PC-9 (cell line): ENCODE measurements at places on chromosomes 12 and 14. TPM values are rescaled to one million over a fixed set of nuclear protein-coding genes. Genes with fewer than 3 reads are reported as not detected.

TSFM gene
- total RNA-seq = 38.1 and 44.8 TPM in 2 replicates

PRH2 gene
- total RNA-seq = not detected in 2 replicates

DNA sequence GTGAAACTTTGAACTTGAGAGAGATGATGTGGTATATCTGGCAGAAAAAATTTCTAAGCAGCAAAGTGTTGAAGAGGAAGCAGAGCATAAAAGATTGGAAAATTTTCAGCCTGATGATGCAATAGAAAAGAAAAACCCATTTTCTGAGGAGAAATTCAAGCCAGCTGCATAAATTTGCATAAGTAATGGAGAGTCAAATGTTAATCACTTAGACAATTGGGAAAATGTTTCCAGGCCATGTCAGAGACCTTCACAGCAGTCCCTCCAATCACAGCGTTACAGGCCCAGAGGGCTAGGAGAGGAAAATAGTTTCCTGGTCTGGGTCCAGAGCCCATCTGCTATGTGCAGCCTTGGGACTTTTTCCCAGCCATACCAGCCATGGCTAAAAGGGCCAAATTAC is 469.0 kb upstream of the FOXG1 start:
- no peak overlapping the region for H3K4me3 ChIP-seq
- no peaks in the 10 kb centered on the region for H3K27me3 ChIP-seq
- H3K27ac ChIP-seq = no peak overlapping the region
- H3K36me3 ChIP-seq = no peaks in the 10 kb centered on the region
- no peaks in the 10 kb centered on the region for H3K4me1 ChIP-seq

- no peak for DNase-seq
- H3K27ac ChIP-seq = no peak overlapping the region
- H3K4me1 ChIP-seq = no peaks in the 10 kb centered on the region
These were observed 7.1 kb upstream of the CPNE6 start for GRCh38 chr14:24064091-24064795.

GRCh38 chr12:51589060-51589459 is 2.0 kb upstream of the SCN8A start:
- H3K4me3 ChIP-seq = no peak overlapping the region
- H3K27me3 ChIP-seq = peaks cover 37% of the 10 kb centered on the region
- H3K4me1 ChIP-seq = no peaks in the 10 kb centered on the region

GRCh38 chr12:21984375-21984774 is 43.1 kb upstream of the ABCC9 start:
- H3K4me1 ChIP-seq = no peaks in the 10 kb centered on the region
- H3K27ac ChIP-seq = no peak overlapping the region
- no peak overlapping the region for H3K4me3 ChIP-seq
- DNase-seq = no peak
- no peaks in the 10 kb centered on the region for H3K36me3 ChIP-seq

DNA sequence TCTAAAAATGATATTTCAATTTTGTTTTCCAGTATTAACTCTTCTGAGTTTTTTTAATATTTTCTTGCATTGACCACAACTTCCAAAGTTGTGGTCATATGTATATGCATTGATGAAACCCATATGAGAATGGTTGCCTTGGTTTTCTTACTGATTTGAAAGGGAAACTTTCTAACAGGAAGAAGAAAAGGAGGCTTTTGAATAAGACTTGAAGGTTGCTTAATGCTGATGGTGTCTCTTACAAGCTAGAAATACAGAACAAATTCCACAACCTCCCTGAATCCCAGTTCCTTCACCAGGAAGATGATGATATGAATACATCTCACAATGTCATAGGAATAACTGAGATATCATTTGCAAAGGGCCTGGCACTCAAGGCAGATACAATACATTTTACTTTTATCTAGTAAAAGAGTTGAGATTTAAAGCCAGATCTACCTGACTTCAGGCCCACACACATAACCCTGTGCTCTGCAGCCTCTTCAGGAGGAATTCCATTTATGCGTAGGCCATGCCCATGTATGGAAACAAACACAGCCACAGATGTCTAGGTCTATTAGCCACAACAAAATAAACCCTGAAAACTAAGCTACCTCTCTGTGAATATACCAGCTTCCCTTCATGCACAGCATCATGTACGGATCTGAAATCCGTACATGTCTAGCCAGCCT is 165.4 kb upstream of the PLEKHG7 start:
- H3K4me3 ChIP-seq = no peak overlapping the region
- H3K27me3 ChIP-seq = no peaks in the 10 kb centered on the region
- H3K27ac ChIP-seq = no peak overlapping the region
